ENCODE measurements at places on chromosomes 6 and 20. TPM values are rescaled to one million over a fixed set of nuclear protein-coding genes. Genes with fewer than 3 reads are reported as not detected.

Gene HLA-DMB
- total RNA-seq, result 0.38 TPM

Gene SPATA2
- 1.0 TPM for total RNA-seq

Gene THBS2
- 3.6 TPM for total RNA-seq

Gene CYP24A1
- total RNA-seq, result 6.9 TPM

Gene FAXC
- total RNA-seq, result 3.2 TPM

Gene GGTLC1
- not detected for total RNA-seq

Gene OGFRL1
- 10.0 TPM for total RNA-seq
